Hepatocyte (in vitro differentiated cells): ENCODE measurements at places on chromosomes 12 and 14. TPM values are rescaled to one million over a fixed set of nuclear protein-coding genes. Genes with fewer than 3 reads are reported as not detected.

DNA sequence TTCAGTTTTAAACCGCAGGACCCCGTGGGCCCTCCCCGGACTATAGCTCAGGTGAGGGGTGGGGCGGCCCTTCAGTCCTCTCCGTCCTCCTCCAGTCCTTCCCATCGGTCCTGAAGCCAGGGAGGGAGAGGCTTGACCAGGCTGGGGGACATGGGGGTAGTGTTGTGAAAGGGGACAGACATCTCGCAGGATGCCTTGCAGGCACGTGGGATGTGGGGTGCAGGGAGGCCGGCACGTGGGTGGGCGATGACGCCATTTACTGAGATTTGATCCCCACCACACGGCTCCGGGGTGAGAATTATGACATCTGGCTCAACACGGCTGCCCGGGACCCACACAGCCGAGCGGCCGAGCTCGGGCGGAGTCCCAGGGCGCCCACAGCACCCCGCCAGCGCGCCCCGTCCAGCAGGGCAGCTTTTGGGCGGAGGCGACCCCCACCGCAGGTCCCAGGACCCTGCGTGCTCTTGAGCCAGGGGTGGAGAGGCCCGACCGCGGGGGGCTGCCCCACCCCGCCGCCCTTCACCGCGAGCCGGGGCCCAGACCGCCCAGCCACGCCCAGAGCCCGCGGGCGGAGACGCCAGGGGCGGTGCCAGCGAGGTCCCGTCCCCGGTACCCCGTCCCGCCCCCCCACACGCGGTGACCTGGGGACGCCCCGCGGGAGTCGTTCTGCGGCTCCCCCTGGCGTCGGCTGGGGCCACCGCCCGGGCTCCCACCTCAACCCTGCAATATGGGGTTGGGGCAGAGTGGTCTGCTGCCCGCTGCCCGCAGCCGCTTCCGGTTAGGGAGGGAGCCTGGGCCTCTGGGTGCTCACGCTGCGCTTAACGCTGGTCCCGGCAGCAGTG is 3.3 kb upstream of the EXOC3L4 start:
- DNase-seq: peak; percentile 83

DNA sequence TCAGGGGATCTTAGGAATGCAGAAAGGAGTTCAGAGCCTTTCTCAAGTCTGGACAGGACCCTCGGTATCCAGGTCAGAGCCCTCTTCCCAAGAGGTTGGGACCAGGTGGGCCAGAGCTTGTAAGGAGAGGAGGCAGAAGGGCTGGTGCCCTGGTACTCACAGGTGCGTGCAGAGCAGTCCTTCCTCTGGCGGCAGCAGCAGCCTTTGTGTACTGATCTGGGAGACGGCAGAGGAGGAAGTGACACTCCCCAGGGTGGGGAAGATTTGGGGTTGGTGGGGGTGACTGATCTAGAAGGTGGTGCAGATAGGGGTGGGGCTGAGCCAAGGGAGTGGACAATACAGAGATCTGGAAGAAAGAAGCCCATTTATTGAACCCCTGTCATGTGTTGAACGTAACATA is at the start of gene ITGB7:
Gene ITGB7, minus strand, starts transcription at position 210 of the 400 bp plus-strand sequence. CDS start 6,808 bp downstream, outside the sequence.
- DNase-seq: no peak

DNA sequence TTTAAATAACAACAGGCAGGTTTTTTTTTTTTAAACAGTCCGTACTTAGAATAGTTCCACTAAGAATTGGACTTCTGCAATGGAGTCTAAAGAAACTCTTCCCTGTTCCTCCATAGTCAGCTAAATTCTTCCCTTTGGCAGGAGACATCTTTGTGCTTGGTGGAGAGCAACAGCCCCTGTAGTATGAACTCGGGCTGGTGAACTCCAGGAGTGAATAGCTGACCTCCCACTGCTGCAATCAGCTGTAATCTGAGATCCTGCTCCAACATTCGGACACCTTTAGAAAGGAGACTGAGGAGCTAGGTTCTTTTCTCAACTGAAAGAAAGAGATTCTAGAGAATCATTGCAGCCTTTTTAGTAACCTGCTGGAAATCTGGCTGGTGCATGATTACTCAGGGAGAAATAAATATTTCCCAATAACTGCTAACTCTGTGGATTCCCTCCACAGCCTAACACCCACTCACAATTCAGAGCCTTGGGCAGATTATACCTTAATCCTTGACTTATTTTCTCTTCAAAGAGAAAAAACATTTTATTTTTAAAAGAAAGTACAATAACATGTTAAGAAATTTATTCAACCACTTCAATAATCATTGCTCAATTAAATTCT is 25.6 kb upstream of the DBX2 start:
- DNase-seq: no peak

GRCh38 chr14:101504096-101504948 is 57.0 kb upstream of the DIO3 start:
- DNase-seq: no peak

GRCh38 chr14:54220071-54220703 is 176.6 kb upstream of the CDKN3 start:
- DNase-seq: peak; percentile 11

The MSRB3 gene
- total RNA-seq: 17.1 and 19.2 TPM in 2 replicates
